Activated CD4-positive, alpha-beta T cell treated with anti-CD3 and anti-CD28 coated beads, Interleukin-2, amount 50 U/mL, for 1 hour (primary cell): ENCODE measurements at places on chromosomes 7 and 10.

- no peak for DNase-seq
Observed at GRCh38 chr7:37916673-37917660, at the start of gene SFRP4. Gene SFRP4, minus strand, starts transcription at chr7:37916817. Its CDS starts 280 bp downstream, at chr7:37916537.

DNA sequence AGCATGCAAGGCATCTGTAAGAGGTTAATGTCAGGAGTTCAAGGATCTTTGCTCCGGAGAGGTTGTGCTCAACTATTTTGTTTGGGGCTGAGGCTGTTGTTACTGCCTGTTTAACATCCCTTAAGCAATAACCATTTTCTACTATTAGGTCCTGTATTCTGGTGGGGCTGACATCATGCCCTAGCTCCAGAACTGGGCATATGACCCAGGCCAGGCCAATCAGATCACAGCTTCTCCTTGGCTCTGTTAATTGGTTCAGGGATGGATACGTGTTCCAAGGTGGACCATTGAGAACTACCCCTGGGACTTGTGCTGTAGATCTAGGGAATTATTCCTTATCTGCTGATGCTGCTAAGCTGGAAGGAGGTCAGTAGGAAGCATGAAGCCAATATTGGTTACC lies 67.0 kb downstream of the SYPL1 start:
- DNase-seq: no peak

DNA sequence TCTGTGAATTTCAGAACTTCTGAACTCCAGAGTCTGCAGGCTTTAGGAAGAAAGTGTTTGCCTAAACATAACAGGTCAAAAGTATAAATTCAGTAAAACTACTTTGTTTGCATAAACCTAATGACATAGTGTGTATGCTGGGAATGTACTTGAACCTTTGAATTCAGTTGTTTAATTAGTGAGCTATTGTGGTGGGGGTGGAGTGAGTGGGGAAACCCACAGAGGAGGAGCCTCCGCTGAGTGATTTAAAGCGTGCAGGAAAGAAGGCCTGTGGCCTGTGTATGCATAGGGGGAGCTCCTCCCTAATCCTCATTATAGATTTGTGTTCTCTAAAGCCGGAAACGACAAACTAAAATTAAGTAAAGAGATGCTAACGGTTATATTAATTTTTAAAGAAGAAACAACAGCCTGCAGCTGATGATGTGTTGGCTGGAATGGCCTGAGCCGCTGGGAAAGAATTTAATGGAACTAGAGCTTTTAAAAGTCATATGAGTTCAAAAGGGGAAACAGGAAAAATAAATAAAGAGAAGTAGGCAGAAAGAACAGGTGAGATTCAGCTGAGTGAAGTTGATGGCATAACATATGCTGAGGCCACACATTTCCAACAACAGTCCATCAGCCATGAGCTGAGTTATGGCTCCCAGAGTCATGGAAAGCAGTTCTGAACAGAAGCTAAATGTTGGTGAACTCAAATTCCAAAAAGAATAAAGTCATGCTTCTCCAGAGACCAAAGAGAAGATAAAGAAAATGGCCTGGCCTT lies 595.0 kb downstream of the GRM8 start:
- no peak for DNase-seq

DNA sequence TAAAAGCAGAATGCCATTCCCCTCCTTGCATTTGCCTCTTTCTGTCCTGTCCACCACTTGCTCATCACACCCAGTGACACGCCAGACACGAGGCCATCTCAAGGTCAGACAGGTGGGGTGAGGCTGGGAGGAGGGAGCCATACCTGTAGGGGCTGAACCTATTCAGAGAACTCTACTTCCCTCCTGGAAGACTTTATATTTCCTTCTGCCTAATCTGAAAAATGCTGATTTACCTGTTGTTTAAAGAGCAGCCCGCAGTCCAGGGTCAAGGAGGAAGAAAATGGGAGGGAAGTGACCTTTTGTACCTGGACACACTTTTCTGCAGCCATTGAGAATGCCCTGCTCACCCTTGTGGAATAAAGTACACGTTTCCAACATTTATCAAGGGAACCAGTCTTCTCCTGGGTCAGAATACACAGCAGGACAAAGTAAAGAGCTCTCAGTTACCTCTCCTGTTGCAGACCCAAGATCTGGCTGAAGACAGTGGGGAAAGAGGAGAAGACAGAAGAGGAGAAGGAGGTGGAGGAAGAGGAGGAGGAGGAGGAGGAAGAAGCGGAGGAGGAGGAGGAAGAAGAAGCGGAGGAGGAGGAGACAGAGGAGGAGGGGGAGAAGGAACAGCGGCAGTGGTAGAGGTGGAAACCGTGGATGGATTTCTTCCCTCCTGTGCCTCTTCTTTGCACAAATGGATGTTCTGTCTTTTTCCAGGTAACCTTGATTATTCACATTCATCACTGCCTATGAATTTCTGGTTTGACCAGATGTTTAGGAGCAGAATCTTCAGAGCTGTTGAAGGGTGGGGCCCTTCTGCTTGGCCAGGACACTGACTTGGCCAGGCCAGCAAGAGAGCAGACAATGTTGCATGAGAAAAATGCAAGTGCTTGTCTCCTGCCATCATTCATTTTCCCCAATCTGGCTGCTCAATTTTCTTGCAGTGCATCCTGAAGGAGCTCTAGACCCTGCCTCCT lies 1.2 kb upstream of the BLNK start:
- DNase-seq: no peak

GRCh38 chr7:156496363-156496769 lies 144.2 kb upstream of the RNF32 start:
- no peak for DNase-seq

GRCh38 chr10:86371691-86372090 lies 5.1 kb upstream of the GRID1 start:
- DNase-seq: no peak

DNA sequence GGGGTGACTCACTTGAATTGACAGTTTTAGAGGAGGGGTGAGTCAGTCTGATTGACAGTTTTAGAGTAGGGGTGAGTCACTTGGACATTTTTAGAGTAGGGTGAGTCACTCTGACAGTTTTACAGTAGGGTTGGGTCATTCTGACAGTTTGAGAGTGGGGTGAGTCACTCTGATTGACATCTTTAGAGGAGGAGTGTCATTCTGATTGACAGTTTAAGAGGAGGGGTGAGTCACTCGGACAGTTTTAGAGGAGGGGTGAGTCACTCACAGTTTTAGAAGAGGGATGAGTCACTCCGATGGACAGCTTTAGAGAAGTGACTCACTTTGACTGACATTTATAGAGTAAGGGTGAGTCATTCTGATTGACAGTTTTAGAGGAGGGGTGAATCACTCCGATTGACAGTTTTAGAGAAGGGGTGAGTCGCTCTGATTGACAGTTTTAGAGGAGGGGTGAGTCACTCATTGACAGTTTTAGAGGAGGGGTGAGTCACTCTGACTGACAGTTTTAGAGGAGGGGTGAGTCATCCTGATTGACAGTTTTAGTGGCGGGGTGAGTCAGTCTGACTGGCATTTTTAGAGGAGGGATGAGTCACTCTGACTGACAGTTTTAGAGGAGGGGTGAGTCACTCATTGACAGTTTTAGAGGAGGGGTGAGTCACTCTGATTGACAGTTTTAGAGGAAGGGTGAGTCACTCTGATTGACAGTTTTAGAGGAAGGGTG lies 595.9 kb downstream of the DNAJB6 start:
- DNase-seq: no peak

DNA sequence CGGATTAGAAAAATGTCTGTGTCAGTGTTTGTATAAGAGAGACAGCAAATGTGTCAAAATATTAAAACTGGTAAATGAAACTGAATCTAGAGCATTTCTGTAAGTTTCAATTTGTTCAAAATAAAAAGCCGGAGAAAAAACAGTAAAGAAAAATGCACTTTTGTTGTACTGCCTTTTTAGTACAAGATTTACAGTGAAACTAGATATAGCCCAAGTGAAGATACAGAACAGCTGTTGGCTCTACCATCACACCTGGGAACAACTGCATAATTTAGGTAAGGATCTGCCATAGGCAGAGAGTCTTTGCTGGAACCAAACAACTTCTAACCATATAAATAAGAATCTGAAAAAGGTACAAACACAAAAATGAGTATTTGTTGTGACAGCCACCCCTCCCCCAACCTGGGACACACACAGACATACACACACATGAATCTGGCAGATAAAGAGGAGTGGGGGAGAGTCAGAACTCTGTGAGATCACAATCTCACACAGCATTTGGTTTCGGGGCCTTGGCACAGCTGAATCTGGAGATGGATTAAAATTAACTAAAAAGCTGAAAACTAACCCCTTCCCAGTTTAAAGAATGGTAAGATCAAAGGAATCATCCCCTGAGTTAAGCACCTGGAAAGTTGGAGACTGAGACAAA lies 54.8 kb downstream of the DPY19L1 start:
- DNase-seq: no peak
